ENCODE measurements at places on chromosomes 4 and X.

DNA sequence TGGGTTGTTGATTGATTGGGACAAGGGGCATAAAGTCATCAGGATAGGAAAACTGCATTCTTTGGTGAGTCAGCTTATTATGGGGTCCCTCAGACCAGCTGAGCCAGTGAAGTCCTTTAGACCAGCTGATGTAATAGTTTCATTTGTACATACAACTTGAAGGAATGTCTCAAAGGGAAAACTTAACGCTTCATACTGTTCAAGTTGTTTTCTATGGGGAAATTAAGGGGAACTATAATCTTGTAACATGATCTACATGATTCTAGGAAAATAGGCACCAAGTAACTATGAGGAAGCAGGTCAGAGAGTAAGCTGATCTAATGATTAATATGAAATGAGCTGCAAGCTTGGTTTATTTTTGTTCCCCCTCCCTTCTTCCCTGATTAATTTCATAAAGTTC is 175.1 kb upstream of the GRID2 start:
- no peak for DNase-seq

DNA sequence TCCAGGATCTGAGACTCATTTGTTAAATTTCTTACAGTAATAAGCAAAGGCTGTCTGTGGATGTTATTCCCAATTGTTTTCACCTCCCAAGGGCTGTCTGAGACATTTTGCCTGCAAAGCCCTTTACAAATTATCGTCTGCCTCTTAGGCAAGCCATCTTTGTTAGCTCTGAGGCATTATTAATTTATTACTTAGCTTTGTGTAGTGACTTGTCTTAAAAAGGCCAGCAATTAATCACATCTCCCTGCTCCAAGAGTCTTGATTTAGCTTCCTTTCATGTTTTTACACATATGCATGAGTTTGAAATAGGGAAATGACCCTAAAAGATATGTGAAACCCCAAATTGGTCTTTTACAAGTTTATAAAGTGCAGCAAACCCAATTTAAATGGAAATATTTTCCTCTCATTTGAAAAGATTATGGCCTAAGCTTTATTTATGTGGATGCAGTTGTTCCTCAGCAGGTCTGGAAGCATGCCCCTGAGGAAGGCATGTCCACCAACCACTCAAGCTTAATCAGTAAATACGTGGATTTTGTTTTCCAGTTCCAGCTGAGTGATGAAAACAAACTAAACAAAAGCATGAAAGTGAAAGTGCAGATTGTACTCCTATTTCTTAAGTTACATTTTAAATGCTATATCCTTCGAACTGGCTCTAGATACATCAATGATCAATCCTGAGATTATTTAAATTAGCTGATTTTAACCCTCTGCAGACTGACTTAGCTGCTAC is 173.6 kb upstream of the LNX1 start:
- no peak for DNase-seq

GRCh38 chrX:17082831-17083230 is 136.4 kb downstream of the REPS2 start:
- peak; percentile 43 for DNase-seq

DNA sequence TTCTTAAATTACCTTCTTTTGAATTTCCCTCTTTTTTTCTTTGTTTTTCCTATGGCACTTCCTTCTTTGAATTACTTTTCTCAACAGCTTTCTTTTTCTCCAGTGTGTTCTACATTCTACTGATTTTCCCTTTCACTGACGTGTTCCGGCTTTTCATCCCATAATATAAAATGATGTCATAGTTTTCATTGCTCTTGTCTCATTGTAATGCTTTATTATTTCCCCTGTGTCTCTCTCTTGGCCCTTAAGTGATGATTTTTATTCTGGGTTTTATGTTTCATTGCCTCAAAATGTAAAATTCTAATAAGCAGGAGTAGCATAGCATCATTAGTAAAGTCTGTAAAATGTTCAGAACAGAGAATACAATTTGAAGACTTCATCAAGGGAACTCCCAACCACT is 299.3 kb downstream of the KCTD8 start:
- no peak for DNase-seq

DNA sequence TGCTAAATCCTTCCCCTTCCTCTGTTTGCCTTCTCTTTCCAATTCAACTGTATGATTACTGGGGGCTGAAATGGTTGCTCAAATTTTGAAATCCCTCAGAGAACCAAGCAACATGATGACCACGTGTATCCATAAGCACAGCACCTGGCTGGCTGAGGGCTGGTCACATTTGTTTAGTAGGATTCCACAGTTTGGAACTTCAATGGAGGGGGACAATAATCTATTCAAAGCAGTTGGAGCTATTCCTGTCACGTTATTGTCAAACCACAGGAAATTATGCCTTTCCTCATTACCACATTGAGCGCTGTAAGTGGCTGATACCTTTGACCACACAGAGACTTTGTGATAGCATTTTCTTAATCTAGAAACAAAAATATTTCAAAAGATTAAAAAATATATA is 7.0 kb downstream of the TMSB4X start:
- DNase-seq, result no peak

GRCh38 chr4:83855044-83855443 is 319.1 kb downstream of the GPAT3 start:
- DNase-seq, result no peak

DNA sequence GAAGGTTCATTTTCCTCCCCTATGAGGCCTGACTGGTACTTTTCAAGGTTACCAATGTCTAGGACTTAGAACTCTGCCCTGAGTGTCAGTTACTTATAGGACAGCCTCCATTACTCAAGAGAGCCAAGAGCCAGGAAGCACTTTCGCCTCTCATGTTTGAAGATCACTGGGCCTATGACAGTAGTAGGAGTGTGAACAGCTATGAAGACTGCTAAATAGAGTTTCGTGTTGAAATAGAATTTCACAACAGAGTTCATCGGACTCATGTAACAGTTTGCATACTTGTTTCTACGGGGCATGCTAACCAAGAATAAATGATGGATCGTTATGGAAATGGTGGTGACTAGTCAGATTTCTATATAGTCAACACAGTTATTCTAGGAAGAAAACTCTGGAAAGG is 97.8 kb upstream of the GPC4 start:
- no peak for DNase-seq

DNA sequence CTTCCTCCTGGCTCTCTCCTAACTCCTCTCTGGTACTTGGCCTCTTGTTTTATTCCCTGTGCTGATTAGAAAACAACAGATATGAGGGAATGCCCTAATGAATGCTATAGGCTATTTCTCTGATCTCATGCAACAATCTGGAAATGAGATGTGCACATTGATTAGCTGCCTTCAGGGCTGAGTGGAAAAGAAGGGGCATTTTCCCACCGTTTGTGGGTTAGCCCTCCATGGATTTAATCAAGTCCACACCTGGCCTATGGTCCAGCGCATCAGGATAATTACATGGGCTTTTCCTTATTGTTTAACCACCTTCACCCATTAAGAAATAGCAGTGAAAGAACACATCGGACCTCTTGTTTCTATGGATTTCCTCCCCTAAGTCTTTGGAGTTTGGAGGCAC is 70.0 kb downstream of the CAPN6 start:
- DNase-seq, result no peak

GRCh38 chr4:169259271-169259670 is 11.5 kb downstream of the SH3RF1 start:
- no peak for DNase-seq

GRCh38 chr4:129239088-129239487 is 143.1 kb downstream of the C4orf33 start:
- no peak for DNase-seq

- DNase-seq, result no peak
Observed at GRCh38 chr4:73230865-73231517, 27.6 kb downstream of the ANKRD17 start.

GRCh38 chr4:24488399-24489164 is 95.8 kb downstream of the DHX15 start:
- peak; percentile 93 for DNase-seq

DNA sequence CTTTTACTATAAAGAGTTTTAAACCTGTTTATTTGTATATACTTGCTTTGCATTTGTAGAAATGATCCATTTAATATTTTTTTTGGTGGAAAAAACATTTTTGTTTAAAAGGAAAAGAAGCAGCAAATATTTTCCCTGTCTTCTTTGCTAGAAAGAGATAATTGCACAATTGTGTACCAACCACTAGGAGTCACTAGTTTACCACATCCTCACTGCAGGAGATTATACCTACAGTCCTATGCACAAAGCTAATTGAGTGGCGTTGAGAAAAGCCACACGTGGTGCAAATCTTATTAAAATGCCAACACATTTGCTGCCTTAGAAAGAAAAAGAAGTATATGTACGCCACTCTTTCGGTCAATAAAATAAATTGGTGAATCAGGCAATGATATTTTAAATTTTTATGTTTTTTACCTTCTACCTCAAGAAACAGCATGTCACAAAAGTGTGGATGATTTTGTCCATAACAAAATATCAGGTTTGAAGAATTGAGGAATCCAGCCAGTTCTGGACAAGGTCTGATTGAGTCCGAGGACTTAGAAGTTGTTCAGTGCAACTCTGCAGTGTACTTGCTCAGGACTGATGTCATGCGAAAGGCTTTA is 102.9 kb downstream of the GRXCR1 start:
- DNase-seq, result peak; percentile 70

- DNase-seq, result no peak
Observed at GRCh38 chrX:18973527-18974192, 10.3 kb downstream of the PHKA2 start.

- no peak for DNase-seq
Observed at GRCh38 chr4:104424989-104425388, 69.7 kb downstream of the CXXC4 start.

DNA sequence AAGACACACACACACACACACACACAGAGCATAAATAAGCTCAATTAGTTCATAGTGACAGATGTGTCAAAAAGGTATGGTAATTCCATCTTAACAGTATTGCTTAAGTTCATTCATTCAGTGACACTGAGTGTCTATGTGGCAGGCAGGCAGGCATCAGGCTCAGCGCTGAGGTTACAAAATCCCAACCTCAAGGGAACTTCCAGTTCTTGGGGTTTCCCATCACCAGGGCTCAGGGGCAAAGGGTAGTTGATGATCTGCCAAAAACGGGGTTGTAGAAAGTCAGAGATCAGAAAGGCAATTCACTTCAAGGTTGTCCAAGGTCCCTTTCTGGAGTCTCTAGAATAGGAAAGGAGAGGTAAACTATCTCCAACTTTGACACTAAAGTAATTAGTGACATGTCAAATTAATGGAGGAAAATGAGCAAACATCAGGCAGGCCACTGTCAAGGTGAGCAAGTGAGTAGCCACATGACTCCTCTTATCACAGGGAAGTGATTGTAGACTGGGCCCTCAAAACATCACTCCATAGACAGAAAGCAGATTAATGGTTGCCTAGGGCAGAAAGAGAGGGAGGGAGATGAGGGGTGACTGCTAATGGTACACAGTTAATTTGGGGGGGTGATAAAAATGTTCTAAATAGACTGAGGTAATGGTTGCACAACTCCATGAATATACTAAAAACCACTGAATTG is 41.8 kb downstream of the GPC4 start:
- DNase-seq, result no peak

DNA sequence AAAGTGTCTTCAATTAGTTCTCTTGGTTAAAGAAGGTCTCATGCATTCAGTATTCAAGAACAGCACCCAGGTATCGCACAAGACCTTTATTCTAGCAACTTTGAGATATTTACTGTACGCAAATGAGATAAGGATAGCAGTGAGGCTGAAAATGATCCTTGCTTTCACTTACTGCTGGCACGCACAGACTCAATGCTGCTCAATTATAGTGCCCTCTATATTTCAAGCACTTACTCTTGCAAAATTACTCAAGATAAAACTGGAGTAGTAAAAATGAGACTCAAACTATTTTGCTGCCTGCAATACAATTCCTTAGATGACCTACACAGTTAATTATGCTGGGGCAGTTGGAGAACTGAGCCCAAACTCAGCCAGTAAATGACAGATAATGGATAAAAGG is 60.9 kb downstream of the ADGRA3 start:
- no peak for DNase-seq

GRCh38 chrX:53481093-53481492 is 46.9 kb upstream of the HSD17B10 start:
- DNase-seq, result peak; percentile 28

DNA sequence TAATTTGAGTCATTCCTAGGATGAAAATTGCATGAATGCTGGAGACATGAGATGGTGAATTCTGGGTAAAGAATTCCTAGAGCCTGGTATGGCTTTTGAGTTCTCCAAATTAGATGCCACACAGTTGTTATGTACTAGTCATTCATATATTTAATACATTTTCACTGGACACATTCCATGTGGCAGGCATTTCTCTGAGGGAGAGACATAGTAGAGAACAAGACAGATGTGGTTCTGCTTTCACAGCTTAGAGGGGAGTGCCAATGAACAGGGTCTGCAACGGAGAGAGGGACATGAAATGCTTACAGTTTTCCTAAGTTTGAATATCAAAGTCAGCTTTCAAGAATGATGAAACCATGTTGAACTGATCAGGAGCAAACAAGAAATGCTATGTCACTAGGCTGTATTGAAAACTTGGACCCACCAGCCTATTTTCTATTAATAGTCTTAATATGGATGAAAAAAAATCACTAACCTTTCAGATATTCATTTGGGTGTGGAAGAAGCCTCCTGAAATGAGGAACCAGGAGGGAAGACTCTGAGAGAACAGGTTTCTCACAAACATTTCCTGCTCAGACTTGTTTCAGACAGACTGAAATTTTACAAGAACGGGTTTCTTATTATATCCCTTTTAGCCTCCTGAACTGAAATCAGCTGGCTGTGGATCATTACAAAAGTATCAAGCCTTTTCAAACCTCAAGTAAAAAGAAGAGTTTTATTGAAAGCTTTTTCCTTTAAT is 276.0 kb upstream of the TET2 start:
- DNase-seq, result no peak

GRCh38 chr4:94924566-94924965 is 166.8 kb downstream of the BMPR1B start:
- DNase-seq, result no peak

- no peak for DNase-seq
Observed at GRCh38 chr4:139975830-139976272, 178.1 kb downstream of the MAML3 start.

GRCh38 chr4:173301518-173302201 is 32.5 kb downstream of the HMGB2 start:
- DNase-seq, result peak; percentile 63

DNA sequence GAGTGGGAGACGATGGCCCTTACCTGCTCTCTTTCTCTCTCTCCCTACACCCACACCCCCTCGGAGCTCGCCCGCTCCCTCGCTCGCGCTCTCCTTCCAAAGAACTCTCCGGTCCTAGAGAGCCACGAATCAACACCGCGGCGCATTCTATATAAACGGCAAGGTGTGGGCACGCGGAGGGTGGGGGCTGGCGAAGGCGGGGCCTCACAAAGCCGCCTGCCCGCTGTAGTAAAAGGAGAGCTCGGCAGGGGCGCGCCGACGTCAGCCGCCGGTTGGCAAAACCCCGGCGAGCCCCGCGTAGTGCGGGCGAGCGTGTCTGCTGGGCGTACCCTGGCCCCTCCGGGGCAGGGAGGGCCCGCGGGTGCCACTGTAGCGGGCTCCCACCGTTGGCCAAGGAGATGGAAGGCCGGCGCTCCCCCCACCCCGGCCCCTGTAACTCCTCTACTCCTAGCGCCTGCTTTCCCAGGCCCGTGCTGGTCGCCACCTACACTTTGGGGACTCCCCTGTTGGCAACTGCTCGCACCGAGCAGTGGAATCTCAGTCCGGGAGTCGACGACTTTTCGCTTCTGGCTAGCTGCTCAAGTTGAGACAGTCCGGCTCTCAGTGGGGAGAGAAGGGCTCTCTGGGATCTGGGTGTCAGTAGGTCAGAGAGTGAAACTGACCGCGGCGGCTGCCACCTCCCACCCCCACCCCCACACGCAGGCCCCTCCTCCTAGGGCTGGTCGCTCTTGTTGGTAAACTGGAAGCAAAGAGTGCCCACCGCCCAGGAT is 325.5 kb upstream of the F9 start:
- peak; percentile 69 for DNase-seq

GRCh38 chrX:100413229-100413628 is 3.2 kb upstream of the PCDH19 start:
- DNase-seq, result peak; percentile 80

All from GM23338 (cell line).